Stimulated activated CD4-positive, alpha-beta T cell treated with anti-CD3 and anti-CD28 coated beads, Interleukin-1b, Interleukin-23, amount 100 ng/mL, for 1 hour (primary cell): ENCODE measurements at places on chromosomes 7 and 10.

DNA sequence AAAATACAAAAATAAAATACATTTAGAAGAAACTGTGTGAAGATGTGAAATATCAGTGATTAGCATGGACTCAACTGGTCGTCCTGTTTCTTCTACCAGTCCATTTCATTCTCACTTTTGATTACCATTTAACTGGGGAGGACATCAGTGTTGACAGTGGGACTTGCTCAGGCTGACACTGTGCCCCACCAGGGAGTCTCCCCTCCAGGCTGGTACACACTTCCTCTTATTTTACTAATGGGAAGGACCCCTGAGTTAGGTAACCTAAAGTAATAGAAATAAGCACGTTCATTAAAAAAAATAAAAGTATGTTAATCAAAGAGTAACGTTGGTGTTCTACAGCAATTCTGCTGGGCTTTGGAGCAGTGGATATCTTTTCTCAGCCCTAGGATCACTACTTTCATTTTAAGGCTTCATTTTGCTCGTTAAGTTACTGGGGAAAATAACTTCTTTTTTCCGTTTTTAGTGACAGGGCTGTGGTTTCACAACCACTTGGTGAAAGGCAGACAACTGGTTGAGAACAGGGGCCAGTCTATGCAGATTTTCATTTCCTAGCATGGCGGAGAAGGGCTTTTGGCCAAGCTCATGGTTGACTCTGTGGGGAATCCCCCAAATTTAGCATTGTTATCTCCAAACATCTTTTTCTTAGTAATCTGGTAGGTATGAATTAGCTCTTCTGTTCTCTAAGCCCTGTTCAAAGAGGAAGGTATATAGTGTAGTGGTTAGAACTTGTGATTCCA is 2.1 kb downstream of the SNX10 start:
- no peak for DNase-seq

DNA sequence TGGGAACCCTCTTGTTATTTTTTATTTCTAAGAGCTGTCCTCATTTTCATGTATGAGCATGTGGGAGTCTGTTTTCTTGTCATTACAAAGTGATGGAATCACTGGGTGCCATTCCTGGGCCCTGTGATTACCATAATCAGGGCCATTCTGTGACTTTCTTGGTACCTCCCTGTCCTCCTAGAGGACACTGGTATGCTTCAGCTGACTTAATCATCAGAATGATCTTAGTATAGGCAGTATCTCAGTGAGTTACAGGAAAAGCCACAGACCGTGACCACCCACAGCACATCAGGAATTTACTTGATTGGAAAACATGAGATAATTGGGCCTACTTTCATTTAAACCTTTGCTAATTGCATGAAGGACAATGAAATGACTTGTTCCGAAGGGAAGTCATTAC is 7.2 kb downstream of the NOM1 start:
- DNase-seq, result no peak

- DNase-seq, result no peak
Observed at GRCh38 chr7:141431140-141431479, 120.1 kb upstream of the AGK start.

- DNase-seq, result no peak
Observed at GRCh38 chr7:18087026-18087686, 59.5 kb upstream of the PRPS1L1 start.

- no peak for DNase-seq
Observed at GRCh38 chr7:33108554-33109004, 625 bp downstream of the RP9 start.

DNA sequence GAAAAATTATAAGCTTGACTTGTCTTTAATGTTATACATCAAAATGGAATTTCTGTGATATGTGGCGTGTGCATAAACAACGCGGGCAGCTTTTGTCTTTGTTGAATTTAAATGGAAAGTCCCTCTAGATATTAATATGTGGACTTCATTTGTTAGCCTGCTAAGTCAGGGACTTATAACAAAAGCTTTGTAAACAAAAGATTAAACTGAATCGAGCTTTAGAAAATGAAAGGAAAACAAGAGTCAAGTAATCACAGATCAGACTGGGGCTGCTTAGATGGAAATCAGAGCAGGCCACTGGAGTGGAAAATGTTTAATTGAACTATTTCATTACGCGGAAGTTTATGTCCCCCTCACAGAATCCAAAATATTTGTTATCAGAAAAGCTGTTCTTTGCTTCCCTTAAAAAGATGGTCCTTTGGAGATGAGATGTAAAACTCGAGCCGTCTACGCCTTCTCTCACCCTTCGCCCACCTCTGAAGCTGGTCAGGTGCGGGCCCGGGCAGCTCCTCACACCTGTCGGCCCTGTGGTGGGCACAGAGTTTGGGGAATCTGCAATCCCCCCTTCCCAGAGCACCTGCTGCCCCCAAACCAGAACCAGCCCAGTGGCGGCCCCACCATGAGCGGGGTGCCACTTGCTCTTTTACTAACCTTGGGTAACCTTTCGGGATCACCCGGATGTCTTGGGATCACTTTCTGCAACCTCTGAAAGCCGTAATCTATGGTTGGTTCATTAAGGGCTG is 116.2 kb downstream of the EBF3 start:
- DNase-seq, result no peak

GRCh38 chr10:18401416-18402195 is 249.8 kb downstream of the NSUN6 start:
- DNase-seq, result no peak

GRCh38 chr7:113141803-113142202 is 23.4 kb upstream of the SMIM30 start:
- no peak for DNase-seq

- DNase-seq, result no peak
Observed at GRCh38 chr7:36925207-36925606, 200.9 kb upstream of the AOAH start.

- no peak for DNase-seq
Observed at GRCh38 chr10:76318211-76318610, 886.8 kb downstream of the LRMDA start.

- no peak for DNase-seq
Observed at GRCh38 chr10:28841625-28842024, 164.3 kb downstream of the BAMBI start.

DNA sequence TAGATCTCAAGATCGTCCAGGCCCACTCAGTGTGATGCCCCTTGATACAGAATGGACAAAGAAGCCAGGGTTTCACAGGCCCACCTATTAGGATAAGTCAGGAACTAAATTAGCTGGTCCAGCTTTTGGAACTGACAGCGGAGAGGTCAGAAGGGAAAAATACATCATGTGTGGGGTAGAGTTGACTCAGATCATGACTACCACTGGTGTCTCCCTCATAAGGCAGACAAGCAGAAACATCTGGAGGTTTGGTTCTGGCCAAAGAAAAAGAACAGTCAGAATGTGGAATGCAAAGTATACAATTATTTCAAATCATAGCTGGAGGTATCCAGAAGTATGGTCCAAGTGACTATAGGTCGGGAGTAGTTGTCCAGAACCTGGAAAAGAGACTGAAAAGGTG is 621.1 kb upstream of the CELF2 start:
- DNase-seq, result no peak

- DNase-seq, result no peak
Observed at GRCh38 chr7:102155821-102156441, 130.7 kb upstream of the SH2B2 start.

DNA sequence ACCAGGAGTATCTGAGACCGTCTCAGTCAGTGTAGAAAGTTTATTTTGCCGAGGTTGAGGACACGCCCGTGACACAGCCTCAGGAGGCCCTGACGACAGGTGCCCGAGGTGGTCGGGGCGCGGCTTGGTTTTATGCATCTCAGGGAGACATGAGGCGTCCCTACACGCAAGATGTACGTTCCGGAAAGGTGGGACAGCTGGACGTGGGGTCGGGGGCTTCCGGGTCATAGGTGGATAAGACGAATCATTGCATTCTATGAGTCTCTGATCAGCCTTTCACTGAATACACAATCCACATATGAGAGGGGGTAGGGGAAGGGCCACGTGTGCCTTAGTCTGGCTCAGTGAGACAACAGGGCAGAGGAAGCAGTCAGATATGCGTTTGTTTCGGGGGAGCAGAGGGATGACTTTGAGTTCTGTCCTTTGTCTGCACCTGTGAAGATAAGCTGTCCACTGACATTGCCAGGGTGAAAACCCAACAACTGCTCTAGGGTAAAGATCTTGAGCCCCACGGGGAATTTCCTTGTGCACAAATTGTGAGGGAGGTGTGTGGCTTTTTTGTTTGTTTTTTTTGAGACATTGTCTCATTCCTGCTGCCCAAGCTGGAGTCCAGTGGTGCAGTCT is 66.2 kb downstream of the DNAJB6 start:
- DNase-seq, result no peak

DNA sequence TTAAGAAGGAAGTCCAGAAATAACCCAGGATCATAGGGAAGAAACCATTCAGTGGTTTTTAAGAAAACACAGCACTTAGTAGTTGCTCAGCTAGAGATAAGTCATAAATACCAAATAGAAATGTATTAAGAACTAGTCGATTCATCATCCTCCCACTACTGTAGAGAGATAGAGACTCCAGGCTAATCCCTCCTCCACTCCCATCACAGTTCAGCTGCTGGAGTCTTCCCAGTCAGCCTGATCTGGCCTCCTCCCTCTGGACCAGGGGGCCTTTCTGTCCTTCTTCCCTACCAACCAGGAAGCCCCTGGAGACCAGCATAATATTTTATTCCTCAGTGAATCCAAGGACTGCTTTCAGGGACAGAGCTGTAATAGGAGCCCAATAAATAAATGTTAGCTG is 294.1 kb upstream of the YAE1 start:
- DNase-seq, result no peak

DNA sequence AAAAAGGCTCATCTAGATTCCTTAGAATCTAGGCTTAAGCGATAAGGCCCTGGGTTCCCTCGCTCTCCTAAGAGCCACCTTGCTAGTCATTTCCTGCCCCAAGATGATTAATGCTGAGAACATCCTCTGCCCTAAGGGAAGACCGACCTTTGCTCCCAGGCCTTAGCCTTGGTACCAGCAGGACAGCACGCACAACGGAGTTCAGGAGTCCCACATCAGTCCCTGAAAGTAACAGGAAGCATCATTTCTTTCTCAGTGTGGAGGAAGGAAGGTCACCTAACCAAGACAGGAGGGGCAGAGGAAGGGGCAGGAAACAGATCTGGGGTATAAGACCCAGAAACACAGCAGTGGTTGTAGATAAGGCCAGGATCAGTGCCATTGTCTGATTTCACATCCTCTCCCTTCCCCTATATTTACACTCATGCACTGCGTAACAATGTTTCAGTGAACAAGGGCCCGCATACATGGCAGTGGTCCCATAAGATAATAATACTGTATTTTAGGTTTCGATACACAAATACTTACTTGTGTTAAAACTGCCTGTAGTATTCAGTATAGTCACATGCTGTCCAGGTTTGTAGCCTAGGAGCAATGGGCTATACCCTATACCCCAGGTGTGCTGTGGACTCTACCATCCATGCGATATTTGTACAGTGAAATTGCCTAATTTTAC is 8.1 kb upstream of the FAM107B start:
- no peak for DNase-seq

DNA sequence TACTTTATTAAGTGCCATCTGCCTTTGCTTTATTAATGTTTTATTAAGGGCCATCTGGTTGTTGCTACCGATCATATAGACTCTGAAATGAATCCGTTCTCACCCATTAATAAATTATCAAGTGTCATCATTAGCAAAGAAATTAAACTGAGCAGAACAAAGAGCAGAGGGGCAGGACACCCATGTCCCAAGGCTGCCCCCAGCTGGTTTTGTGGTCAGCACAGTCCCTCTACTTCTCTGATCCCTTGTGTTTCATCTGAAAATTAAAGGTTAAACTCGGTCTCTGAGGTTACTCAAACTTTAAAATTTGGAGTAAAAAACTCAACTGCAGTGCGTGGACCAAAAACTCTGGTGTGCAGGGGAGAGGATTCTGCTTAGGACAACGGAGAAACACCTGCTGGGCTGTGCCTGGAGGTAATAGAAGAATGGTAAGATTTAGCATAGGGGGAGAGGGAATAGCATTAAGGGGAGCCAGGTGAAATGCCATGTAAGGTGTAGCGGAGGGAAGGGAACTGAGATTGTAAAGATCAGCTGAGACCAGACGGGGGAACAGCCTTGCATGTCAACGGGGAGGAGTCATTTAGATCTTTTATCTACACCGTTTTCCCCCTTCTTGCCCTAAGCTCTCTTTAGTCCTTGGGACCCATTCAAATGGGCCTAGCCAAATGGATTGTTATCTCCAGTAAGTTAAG is 10.8 kb upstream of the GSDME start:
- no peak for DNase-seq

- DNase-seq, result no peak
Observed at GRCh38 chr7:151311294-151311864, 30.2 kb upstream of the NUB1 start.

- no peak for DNase-seq
Observed at GRCh38 chr7:81014908-81015307, 96.1 kb upstream of the SEMA3C start.

DNA sequence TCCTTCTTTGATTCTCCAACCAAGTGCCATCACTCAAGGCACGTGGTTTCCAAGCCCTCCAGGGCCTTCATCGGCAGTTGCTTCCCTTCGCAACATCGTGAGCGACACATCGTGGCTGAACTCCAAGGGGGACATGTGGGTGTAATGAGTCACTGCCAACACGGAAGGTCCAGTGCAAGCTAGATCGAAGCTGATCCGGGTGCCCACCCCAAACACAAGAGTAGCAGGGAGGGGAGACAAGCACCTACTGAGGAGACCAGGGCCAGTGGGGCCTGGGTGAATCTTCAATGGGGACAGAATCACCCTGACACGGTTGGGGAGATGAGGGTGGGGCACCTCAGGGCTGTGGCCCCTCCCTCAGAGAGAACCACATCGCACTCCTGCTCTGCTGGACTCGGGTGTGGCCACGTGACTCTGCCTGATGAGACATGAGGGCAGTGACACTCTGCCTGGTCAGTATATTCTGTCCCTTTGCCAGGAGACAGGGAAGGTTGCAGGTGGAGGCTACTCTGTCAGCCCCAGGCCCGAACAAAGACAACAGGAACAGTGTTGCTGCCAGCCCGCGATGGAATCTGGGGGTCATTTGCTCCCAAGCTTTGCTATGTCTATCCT is 36.8 kb upstream of the HSPA12A start:
- DNase-seq, result no peak

DNA sequence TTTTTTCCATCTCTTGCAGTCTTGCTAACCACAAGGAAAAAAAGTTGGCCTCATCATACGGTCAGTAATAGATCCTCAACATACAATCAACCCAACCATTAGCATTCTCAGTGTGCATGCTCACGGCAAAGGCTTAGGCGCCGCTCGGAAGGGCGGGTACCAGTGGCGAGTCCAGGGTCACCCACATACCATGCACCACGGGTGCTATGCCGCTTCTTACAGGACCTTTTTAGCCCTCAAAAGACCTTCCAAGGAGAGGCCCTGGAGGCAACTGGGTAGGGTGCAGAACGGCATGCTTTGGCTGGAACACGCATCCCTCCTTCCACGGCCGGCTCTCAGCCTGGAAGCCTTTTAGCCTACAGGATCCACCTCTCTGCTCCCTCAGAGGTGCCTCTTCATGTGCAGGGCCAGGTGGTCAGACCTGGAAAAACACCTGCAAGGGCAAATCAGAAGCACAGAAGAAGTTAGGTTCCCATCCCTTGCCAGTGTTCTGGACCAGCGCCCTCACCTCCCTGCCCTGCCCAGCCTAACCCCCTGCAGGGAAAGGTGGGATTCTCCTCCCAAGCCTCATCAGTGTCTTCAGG is 5.8 kb downstream of the KLF6 start:
- no peak for DNase-seq

- DNase-seq, result no peak
Observed at GRCh38 chr7:44313621-44314031, 11.8 kb downstream of the CAMK2B start.
